ENCODE measurements at places on chromosomes 12 and 14. TPM values are rescaled to one million over a fixed set of nuclear protein-coding genes. Genes with fewer than 3 reads are reported as not detected.

The B4GALNT3 gene
- 0.76 TPM for total RNA-seq

The SERPINA5 gene
- not detected for total RNA-seq

GRCh38 chr14:22147716-22148115, 441.3 kb downstream of the DAD1 start:
- H3K36me3 ChIP-seq = no peaks in the 10 kb centered on the region
- DNase-seq = peak; percentile 9
- H3K27ac ChIP-seq = no peak overlapping the region

- no peaks in the 10 kb centered on the region for H3K27me3 ChIP-seq
These were observed 1.9 kb upstream of the YBX3 start for GRCh38 chr12:10725003-10725402.

GRCh38 chr14:77390188-77390587, 13.0 kb downstream of the SAMD15 start:
- no peaks in the 10 kb centered on the region for H3K27me3 ChIP-seq
- DNase-seq = no peak
- H3K27ac ChIP-seq = no peak overlapping the region
- H3K36me3 ChIP-seq = peaks cover 15% of the 10 kb centered on the region
